ENCODE measurements at places on chromosomes 16 and 17.

GRCh38 chr16:17668386-17668785 lies 197.6 kb upstream of the XYLT1 start:
- no peak for DNase-seq

DNA sequence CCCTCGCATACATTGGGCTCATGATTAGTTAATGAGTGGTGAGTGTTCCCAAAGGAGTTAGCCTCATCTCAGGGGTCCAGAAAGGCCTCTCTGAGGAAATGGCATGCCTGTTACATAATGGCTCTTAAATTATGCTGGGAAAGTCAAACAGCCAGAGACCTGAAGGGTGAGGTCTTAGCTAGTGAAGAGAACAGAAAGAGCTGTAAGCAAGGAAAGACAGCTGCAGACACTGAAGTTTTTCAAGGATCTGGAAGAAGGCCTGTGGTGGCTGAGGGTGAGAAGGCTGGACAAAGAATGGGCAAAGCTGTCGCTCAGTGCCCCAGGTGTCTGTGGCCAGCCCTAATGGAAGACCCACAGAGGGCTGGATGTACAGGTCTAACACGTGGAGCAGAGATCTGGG lies 10.4 kb downstream of the SP2 start:
- no peak for DNase-seq

GRCh38 chr17:27944546-27945332 lies 51.6 kb upstream of the LYRM9 start:
- no peak for DNase-seq

DNA sequence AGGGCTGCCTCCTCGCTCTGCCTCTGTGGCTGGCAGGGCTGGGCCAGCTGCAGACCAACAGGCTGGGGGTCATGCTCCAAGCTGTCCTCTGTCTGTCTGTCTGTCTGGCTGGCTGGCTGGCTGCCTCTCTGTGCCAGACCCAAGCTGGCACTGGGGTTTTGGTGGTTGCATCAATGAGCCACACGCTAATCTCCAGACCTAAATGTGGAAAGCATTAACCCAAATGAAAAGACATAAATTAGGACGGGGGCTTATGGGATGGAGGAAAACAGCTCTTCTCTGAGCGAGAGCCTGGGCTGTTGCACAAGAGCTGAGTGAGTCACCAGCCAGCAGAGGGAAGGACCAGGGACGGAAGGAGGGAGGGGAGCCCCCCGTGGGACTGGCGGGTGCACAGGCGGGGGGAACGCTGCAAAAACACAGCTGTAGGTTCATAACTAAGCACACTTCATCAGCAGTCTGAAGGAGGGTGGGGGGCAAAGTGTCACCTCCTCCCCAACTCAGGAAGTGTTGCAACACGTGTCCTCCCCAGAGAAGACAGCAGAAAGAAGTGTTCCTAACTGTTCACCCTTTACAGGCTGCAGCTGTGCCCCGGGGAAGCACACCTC lies 83.4 kb downstream of the GAS7 start:
- peak; percentile 41 for DNase-seq

- DNase-seq, result no peak
Observed at GRCh38 chr17:69815406-69815805, 259.6 kb upstream of the KCNJ16 start.

DNA sequence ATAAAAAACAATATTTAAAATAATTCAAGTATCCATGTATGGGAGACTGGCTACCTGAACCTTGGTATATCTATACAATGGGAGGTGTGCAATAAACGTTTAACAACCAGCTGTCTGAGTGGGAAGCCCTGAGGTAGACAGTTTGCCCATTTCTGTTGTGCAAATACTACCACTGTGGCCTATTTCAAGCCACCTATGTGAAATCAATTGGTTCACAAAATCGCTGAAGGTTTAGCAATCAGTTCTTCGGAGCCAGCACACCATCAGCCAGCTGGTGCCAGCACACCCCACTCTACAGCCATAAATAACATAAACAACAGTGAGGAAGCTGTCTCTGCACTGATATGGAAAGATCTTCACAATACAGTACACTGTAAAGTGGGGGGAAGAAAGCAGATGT lies 46.7 kb upstream of the KDM8 start:
- DNase-seq, result no peak

DNA sequence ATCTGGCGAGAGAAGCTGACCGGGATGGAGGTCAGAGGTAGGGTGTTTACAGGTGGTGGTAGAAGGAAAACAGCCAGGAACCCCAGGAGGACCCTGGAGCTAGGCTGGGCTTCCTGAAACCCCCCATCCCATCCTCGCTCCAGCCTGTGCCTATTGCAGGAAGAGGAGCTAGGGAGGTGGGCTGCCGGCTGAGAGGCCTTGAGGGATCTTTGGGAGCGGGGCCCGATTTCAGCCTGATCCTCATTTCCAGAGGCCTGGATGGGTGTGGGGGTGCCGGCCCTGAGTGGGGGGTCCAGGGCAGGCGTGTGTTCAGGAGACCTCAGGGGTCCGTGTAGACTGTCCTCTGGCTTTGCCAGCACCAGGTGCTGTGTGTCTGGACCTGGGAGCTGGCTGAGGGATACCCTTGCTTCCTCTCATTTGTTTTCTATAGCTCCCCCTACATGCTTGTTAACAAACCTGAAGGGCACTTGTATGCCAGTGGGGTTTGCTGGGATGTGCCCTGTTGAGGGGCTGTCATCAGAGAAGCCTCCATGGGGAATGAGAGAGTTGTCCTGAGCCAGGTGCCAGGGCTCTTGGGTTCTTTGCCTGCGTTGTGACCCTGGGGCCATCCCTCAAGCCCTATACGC lies 18.9 kb upstream of the RAP1GAP2 start:
- no peak for DNase-seq

- no peak for DNase-seq
Observed at GRCh38 chr16:6704306-6704930, 628.2 kb upstream of the RBFOX1 start.

DNA sequence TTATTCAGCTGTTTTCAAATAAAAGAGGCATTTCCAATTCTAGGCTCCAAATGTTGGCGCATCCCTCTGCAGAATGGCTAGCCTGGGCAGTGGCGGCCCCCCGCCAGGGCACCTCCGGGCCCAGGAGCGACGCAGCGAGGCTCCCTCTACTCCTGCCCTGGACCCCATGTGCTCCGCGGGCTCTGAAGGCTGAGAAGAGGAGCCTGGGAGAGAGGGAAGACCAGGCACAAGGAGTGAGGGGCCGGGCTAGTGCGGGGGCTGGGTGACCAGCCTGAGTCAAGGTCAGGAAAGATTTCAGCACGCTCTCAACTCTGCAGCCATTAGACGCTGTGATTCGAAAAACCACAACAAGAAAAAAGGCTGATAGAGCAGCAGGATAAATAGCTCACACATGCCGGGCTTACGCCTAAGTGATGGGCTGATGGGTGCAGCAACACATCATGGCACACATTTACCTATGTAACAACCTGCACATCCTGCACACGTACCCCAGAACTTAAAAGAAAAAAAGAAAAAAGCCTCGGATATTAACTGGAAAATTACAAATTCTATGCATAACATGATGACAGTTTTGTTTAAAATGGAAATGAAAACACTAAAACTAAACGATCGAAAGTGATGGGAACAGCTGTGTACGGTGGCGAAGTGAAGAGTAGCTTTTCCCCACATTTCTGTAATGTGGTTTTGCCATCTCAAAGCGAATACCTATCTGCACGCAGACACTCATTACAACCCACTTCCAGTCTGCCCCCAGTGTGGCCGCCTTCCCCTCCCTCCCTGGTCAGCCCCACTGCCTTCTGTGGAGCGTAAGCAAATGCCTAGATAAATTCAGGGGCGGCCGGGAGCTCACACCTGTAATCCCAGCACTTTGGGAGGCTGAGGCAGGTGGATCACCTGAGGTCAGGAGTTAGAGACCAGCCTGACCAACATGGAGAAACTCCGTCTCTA lies 44.4 kb downstream of the MAP1LC3B start:
- DNase-seq, result no peak

DNA sequence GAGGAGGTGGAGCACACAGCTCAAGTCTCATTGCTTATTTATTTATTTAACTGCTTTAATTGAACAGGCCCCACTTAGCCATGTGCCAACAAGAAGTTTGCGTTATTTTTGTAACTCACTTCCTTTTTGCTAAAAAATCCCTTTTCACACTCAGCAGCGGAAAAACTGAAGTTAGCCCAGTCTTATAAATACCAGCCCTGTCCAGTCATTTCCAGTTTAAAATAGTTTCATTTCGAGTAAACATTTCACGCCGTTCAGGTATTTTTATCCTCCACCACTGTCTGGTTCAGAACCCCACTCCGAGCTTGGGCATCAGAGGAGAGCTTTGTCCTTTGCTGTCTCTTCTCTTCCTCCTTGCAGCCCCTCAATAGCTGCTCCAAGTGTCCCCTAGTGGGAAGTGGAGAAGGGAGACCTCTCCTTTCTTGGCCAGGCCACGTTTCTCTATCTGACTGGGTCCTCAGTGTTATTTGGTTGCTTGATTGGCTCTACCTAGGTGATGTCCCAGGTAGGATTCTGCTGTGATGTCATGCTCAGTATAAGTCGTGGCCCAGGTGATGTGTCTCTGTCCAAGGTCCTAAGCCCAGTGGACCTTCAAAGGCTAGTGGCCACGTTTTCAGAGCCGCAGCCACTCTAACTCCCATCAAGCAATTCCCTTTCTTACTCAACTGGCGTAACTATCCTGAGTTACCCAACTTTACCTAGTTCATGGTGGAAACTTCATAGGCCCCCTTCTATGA lies 53.0 kb upstream of the GAS7 start:
- DNase-seq, result no peak

GRCh38 chr16:7423434-7424044 lies 90.9 kb downstream of the RBFOX1 start:
- DNase-seq, result no peak

GRCh38 chr17:19262650-19263631 lies 25.8 kb downstream of the EPN2 start:
- no peak for DNase-seq

- DNase-seq, result no peak
Observed at GRCh38 chr16:67192781-67193361, 916 bp downstream of the E2F4 start.

- DNase-seq, result no peak
Observed at GRCh38 chr17:38536661-38537060, 69.1 kb downstream of the SRCIN1 start.

- DNase-seq, result no peak
Observed at GRCh38 chr17:74758848-74759168, 10.4 kb downstream of the NHERF1 start.

DNA sequence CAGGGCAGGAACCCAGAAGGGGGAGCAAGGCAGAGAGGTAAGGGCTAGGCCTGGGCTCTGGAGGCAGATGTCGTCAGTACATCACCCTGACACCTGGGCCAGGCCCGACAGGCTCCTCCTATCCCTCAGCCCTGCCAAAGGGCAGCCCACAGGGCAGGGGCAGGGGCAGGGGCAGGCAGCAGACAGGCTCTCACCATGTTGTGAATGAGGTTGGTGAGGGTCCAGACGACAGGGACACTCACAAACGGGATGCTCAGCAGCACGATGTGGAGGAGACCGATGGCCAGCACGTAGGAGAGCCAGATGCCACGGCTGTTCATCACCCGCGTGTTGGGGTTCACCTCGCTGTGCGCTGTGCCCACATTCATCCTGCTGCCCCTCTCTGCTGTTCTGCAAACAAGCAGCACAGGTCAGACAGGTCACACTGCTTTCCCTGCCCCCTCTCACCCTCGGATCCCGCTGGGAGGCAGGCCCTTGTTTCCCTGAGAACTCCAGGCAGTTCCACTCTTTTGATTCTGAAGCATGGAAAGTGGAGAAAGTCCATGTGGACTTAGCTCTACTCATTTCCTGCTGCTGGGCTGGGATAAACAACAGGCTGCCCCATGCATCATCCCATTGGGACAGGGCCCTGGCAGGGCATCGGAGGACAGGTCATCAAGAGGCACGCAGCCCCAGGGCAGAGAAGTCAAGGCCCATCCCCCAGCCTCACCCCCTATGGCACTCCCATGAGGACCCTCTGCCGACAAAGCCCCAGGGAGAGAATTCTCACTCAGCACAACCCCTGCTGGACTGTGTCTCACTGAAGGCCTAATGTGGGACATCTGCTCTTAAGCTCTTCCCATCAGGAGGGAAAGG lies 3.3 kb downstream of the ORMDL3 start:
- DNase-seq, result no peak

DNA sequence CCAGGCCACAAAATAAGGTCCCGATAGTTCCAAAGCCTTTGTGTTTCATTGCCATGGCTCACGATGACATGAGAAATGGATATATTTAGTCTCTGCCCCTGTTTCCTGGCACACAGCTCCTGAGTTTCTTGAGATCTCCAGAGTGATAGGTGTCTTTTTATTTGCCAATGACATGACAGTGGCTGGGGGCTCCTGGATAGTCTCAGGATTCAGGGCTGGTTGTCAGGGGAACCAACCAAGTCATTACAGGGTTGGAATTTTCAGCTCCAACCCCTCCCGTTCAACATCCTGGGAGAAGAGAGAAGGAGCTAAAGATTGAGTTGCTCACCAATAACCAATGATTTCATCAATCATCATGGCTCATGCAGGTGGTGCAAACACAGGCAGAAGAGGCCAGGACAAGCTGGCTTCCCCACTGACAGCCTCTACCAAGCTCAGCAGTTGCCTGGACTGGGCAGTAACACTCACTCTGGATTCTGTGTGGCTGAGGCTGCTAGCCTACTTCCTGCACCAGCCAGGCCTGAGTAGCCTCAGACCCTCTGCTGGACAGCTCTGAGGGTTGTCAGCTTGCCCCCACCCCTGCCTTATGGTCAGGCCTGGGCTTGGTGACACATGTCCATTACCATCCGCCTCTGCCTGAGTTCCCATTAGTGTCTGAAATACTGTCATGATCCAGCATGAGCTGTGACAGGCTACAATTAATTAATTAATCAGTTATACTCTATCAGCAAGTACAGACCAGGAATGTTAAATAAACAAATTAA lies 534.4 kb upstream of the CDH5 start:
- no peak for DNase-seq

- no peak for DNase-seq
Observed at GRCh38 chr16:13939821-13940220, 19.9 kb downstream of the ERCC4 start.

- DNase-seq, result no peak
Observed at GRCh38 chr17:72354071-72354470, 233.3 kb downstream of the SOX9 start.

GRCh38 chr17:69814031-69814430 lies 261.0 kb upstream of the KCNJ16 start:
- no peak for DNase-seq

DNA sequence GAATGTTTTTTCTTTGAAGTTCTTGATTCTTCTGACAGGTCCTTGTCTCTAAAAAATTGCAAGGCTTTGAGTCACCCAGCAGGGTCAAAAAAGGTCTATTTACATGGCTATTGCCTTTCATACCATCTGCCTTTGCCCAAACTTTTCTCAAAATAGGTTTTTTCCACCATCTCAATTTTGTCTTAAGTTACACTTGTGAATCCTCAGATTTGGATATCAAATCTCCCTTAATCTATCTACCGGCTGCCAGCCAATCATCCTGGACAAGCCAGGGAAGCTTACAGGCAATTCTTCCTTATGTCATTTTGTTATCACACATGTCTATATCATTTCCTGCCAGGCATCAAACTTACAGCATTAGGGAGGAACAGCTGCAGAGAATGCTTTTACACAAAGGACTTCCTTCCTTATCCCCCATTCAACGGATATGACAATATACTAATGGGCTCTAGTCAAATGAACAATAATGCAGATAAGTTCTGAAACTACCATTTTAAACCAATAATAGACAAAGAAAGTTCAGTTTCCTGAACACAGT lies 104.1 kb upstream of the CORO6 start:
- no peak for DNase-seq

GRCh38 chr17:73255671-73256181 lies 6.0 kb downstream of the CPSF4L start:
- DNase-seq, result peak; percentile 54

- no peak for DNase-seq
Observed at GRCh38 chr17:12362853-12363455, 302.7 kb upstream of the MYOCD start.

GRCh38 chr17:50184064-50184463 lies 17.4 kb downstream of the COL1A1 start:
- DNase-seq, result no peak

Data from activated CD4-positive, alpha-beta T cell treated with anti-CD3 and anti-CD28 coated beads, Interleukin-2, amount 10 ng/mL, durations not matched to agents 7 days and 5 days (primary cell).